ENCODE measurements at places on chromosomes 11 and 22. TPM values are rescaled to one million over a fixed set of nuclear protein-coding genes. Genes with fewer than 3 reads are reported as not detected.

The FAT3 gene
- total RNA-seq: under 0.01 TPM

- no peak for DNase-seq
Measured at GRCh38 chr22:19035474-19036228, 86.6 kb downstream of the DGCR2 start.

GRCh38 chr11:18791207-18791968, at the start of gene PTPN5:
Gene PTPN5 (minus strand): TSS chr11:18791798. CDS start chr11:18771958, 19,840 bp downstream.
- DNase-seq: no peak

DNA sequence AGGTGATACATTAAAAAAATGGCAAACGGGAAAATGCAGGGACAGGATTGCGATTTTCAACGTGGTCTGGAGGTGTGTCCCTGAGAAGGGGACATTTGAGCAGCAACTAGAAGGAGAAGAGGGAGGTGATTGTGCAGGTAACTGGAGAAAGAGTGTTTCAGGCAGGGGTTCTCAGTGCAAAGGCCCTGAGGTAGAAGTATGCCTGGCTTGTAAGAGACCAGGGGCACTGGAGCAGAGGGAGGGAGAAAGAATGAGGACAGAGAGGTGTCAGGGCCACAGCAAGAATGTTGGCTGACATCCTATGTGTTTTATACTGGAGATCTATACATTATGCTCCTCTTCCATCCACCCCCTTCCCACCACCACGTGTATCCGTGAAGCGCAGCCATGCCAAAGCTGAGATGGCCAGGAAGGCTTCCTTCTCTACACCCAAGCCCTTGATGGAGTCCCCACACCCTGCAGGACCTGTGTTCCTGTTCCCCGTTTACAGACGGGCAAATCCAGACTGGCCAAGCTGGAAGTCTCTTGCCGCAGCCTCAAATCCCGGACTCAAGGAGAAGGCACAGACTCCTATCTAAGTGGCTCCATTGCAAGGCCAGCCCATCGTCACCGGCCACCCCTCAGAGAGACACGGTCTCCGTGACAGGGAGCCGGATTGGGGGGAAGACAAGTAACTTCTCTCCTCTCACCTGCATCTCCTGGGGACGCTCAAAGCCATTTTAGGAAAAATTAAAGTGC, 416.1 kb downstream of the MN1 start:
- DNase-seq: no peak
